ENCODE measurements at places on chromosomes 6 and 20.

DNA sequence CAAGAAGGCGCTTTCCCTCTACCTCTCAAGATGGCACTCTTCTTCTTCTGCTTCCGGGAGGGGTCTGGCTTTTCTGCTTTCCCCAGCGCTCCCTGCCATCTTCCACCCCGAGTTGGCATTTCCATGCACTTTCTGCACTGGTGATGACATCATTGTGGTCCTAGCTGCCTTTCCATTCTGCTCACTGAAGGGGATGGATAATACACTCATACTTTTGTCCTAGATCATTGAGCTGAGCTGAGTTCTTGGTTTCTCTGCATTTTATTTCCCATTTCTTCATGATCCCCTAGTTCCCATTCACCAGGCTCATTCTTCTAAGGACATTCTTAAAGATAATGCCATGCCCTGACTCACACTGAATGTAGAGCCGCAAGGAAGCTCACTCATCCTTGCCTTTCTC is 96.7 kb downstream of the EDN1 start:
- DNase-seq = no peak

DNA sequence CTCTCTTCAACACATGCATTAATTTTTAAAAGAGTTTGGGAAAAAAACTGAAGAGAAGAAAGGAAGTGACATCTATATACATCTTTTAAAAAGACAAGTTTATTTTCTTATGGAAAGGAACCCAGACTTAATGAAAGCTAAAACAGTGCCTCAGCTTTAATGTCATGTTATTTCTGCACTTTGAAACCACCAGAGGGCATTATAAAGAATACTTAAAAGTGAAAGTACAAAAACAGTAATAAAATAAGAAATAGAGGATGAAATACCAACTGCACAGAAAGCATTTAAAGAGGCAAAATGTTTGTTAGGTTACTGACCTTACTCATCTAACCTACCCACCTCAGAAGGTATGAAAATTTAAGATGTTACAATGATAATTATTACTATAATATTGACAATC is 98.8 kb downstream of the HUS1B start:
- DNase-seq = no peak

GRCh38 chr6:77440206-77440976 is 22.9 kb downstream of the HTR1B start:
- no peak for DNase-seq

DNA sequence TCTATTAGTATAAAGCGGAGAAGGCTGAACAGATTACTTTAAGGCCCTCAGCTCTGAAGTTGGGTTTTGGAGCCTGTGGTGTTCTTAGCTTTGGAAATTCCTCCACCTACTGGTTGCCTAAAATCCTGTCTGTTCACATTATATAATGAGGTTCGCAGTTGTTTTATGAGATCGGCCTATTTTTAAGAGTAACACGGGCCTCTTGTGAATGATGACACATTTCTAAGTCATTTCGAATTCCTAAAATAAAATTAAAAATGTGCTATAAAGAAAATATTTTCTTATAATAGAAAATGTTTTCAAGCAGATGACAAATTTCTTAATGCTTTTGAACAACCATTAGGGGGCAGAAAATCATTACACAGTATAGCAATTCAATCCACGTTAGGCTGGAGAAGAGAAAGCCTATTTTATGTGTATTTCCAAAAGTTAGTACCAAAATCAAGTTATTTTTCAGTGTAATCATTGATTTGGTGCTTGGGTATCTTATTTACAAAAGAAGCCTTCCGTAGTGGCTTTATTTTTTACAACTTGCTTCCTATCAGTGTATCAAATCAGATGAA is 15.8 kb upstream of the FAM8A1 start:
- DNase-seq = peak; percentile 68

GRCh38 chr20:10910535-10911178 is 236.9 kb upstream of the JAG1 start:
- DNase-seq = no peak

DNA sequence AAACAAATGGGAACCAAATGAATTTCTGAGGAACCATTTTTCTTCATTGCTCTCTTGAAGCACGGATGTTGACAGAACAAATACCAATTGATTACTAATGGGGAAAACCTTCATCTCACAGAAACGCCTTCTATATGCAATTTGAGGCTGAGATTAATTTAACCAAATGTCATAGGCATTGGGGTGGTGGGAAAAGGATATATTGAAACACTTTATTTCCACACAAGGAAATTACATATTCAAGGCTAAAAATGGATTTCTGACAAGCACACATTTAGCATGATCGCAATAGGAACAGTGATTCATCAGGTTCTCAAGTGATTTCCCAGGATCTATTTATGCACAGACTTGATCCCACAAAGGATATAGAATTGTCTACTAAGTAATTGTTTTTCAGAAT is 88.9 kb downstream of the COL12A1 start:
- no peak for DNase-seq

GRCh38 chr6:27279513-27280063 is 32.1 kb downstream of the PRSS16 start:
- no peak for DNase-seq

GRCh38 chr6:45704056-45704800 is 311.4 kb downstream of the CLIC5 start:
- no peak for DNase-seq

- no peak for DNase-seq
Measured at GRCh38 chr6:48229841-48230240, 118.8 kb upstream of the PTCHD4 start.

DNA sequence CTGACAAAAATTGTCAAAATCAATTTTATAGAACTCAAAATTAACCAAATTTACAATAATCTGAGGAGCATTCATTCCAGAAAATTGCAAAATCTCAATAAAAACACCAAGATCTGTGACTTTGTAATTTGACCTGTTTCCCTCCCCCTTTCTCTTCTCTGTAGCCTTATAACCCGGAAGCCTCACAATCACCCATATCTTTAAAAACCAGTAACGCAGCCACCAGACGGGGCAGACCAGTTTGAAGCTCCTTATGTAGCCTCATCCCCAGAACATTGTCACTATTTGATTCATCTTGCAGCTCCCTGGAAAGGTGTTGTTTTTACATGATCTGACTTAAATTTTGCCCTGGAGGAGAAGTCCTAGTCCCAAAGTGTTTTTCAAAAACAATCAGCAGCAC is 27.5 kb upstream of the TGM6 start:
- no peak for DNase-seq

DNA sequence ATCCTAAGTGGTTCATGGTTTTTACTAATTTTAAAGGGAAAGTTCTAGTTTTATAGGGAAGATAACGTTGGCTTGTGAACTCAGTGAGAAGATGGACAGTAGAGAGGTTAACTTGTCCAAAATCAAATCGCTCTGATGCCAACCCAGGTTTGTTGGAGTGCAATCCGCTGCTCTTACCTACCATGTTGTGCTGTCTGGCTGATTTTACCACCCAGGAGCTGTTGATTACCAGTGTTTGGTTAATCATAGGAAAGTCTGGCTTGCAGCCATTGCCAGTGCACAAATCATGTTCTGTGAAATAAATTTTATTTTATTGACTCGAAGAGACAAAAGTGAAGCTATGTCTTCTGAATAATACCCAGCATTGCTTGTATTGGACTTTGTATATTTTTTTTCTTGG is 92.4 kb downstream of the PLCB4 start:
- no peak for DNase-seq

DNA sequence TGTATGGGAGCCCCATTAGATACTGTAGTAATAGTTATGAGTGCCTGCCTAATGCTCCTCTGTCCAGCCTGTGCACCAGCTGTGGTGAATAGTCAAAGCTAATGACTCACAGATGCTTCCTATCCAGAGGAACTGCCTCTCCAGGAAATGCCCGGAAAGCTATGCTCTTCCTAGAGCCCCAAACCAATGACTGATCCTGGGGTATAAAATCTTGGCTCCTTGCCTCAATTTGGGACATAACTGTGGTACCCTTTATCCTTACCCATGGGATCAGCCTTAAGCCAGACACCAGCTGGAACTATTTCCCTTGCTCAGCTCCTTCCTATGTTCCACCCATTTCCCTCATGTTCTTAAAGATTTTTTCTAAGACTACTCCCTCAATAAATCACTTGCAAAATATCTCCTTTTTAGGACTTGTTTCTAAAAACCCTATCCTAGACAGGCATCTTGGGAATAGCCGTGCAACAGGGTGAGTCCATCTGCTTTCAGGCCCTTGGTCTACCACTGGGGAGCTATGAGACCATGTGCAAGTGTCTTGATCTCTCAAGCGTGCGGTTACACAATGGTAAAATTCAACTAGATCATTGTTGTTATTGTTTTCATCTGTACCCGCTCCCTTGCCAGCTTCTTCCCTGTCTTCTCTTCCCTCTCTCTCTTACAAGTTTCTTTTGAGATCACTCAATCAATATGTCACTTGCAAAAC is 283.7 kb downstream of the BTBD3 start:
- DNase-seq = no peak

GRCh38 chr20:3728354-3728753 is 4.1 kb upstream of the HSPA12B start:
- DNase-seq = no peak

DNA sequence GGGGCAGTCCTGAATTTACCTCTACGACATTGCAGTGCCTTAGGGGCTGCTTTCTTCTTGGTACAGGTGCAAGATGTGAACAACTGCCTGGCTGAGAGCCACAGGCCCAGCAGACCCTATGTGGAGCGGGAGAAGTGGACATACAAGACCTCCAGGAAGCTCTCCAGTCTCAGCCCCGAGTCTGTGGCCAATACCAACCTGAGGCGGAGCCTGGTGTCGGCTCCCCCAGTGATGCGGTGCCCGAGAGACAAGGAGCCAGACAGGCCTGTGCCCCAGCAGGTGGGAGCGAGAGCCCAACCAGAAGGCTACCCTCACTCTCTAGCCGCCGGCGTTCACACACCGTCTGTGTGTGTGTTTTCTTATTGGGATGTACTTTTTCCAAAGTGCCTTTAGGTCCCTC is 59.6 kb downstream of the EFCAB8 start:
- no peak for DNase-seq

Data from DMS 273 treated with DMSO at 0.1 percent for 48 hours (cell line).